Activated CD4-positive, alpha-beta T cell treated with anti-CD3 and anti-CD28 coated beads, Interleukin-2, amount 10 ng/mL, durations not matched to agents 24 days and 14 days (primary cell): ENCODE measurements at places on chromosomes 1 and 21. TPM values are rescaled to one million over a fixed set of nuclear protein-coding genes. Genes with fewer than 3 reads are reported as not detected.

ACTN2 gene
- 0.40 and 0.44 TPM in 2 replicates for total RNA-seq

CD160 gene
- total RNA-seq, result 0.59 TPM in 1 of 2 replicates, not detected in the other

OR10J1 gene
- not detected in 2 replicates for total RNA-seq

LCE1F gene
- total RNA-seq, result not detected in 2 replicates

DNA sequence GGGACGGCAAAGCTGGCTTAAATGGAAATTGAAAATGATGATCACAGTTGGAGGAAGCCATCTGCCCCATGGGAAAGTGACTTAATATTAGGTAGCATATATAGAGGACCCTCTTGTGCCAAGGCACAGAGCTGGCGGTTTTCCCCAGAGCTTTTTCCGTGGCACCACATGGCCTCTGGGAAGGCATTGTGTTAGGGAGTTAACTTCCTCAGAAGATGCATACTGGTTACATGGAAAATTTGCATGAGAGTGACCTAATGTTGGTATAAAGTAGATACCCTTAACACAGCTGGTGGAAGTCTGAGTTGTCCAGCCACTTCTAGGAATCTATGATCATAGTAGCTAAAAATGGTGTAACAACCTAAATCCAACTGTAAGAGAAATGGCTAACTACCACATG lies 27.3 kb downstream of the CAP1 start:
- H3K4me1 ChIP-seq, result peaks cover 42% of the 10 kb centered on the region
- H3K27ac ChIP-seq, result peak overlapping the region; percentile 36
- no peak overlapping the region for H3K4me3 ChIP-seq
- peaks cover 81% of the 10 kb centered on the region for H3K36me3 ChIP-seq
- no peaks in the 10 kb centered on the region for H3K27me3 ChIP-seq

- no peak overlapping the region for H3K27ac ChIP-seq
- no peak overlapping the region for H3K4me3 ChIP-seq
- no peak for DNase-seq
- H3K4me1 ChIP-seq, result peaks cover 10% of the 10 kb centered on the region
Observed at GRCh38 chr1:151579436-151580225, 32.2 kb upstream of the SNX27 start.

- H3K4me3 ChIP-seq, result no peak overlapping the region
- no peak overlapping the region for H3K27ac ChIP-seq
- DNase-seq, result peak; percentile 60
- peaks cover 10% of the 10 kb centered on the region for H3K4me1 ChIP-seq
- no peaks in the 10 kb centered on the region for H3K27me3 ChIP-seq
- peaks cover 12% of the 10 kb centered on the region for H3K36me3 ChIP-seq
Observed at GRCh38 chr1:59560807-59561450, 253.8 kb upstream of the HOOK1 start.
